ENCODE measurements at places on chromosomes 4 and X.

GRCh38 chrX:68920561-68920960, 91.7 kb downstream of the EFNB1 start:
- DNase-seq = no peak

DNA sequence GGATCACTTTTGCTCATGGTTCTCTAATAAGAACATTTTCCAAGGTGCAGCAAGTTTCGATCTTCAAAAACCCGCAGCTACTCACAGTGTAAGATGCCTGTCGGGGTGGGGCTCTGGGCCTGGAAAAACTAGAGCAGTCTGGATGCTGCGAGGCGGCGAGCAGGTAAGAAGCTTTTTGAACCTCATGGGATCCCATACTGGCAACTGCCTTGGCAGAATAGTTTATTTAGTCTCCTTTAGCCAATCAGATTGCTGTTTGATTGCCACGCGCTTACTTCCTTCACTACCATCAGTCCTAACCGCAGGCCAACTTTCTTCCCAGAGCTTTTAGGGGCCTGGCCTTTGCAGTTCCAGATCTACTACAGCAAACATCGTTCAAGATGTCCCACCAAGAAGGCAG, 61.3 kb upstream of the MAGEB10 start:
- DNase-seq = no peak

DNA sequence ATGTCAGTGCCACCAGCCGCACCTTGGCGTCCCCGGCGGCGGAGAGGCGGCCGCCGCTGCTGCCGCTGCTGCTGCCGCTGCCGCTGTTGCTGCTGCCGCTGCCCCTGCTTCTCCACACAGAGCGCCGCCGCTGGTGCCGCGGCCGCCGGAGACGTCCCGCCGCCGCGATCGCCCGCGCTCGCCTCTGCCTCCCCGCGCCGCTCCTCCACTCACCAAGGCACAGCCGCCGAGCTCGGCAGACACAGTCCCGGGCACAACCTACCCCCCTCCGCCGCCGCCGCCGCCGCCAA, at the start of gene PPP3CA:
Gene PPP3CA, minus strand, starts transcription at position 260 of the 290 bp plus-strand sequence.
- no peak for DNase-seq

DNA sequence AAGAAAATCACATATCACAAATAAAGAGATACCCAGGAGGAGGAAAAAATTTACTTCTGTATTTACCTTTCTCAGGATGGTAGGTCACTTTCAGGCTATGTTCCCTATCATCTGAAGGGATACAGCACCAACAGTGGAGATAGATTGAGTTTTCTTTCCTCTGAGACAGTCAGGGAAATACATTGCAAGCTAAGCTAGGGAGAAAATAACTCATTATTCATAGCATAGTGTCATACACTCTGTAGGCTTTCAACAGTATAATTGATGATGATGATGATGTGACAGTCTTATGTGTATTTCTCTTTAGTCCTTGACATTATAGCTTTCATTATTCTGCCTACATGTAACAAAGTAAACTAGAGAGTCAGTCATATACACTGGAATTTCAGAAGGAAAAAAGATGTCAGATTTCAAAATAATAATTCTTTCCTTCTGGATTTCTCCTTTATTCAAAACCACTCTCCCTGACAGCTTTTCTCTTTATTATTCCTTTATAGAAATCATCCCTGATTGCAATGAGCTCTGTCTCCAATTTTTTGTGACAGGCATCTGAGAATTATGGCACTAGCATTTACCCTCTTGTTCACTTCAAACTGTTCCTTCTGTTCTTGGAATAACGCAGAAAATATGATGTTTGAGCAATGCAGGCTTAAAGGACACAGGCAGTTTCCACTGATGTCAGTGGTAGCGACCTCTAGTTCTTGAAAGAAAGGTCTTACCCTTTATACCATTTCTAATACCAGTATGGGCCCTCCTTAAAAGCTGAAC, 169.1 kb upstream of the EPHA5 start:
- DNase-seq = no peak

DNA sequence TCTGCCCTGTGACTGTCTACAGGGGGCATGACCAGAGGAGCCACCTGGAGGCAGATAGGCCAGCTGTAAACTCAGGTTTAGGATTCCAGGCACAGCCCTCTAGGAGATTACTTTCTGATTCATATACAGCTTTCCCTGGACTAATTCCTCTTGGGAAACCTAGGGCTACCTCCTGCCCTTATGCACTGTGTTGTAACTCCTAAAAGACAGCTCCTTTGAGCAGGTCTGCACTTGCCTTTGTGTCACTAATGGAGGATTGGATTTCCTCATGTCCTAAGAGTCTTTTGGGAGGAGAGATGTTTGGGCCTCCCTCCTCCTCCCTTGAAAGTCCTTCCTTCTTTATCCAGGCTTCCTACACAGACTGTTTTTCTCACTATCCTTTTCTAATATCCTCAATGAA, 202.0 kb downstream of the PCDH19 start:
- DNase-seq = no peak

Data from keratinocyte (primary cell).